Fibroblast of pulmonary artery (primary cell): ENCODE measurements at places on chromosomes 16 and 17.
A peak's percentile ranks its signal among the peaks of the same experiment; 100 is the strongest.

- DNase-seq: no peak
These were observed 232.3 kb upstream of the PMFBP1 start for GRCh38 chr16:72404299-72404698.

- DNase-seq: no peak
These were observed 2.1 kb upstream of the TM4SF5 start for GRCh38 chr17:4769628-4770027.

DNA sequence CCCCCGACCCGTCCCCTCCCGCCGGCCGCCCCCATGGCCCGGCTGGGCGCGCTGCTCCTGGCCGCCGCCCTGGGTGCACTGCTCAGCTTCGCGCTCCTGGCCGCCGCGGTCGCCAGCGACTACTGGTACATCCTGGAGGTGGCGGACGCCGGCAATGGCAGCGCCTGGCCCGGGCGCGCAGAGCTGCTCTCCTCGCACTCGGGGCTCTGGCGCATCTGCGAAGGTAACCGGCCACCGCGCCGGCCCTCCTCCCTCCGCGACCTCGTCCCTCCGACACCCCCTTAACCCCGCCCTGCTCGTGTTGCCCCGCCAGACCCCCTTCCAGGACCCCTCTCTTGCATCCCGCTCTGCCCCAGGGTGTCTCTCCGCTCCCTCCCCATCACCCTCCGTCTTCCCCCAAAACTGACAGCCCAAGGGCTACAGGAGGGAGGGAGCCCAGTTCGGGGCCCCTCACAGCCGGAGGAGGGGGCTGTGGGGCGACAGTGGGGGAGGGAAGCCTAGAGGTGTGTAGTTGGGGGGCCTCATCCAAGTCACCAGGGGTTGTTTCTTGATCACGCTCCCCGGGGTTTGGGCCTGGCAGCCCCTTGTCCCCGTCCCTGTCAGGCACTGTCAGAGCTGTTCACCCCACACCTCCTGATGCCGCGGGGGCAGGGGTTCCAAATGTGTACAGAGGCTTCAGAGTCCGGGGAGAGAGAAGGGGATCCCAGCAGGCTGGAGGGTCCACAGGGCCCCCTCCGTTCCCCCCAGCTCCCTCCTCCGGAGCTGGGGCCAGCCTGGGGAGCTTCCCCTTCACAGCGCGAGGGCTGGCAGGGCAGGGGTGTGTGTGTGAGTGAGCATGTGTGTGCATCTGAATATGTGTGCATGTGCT lies 794 bp downstream of the TMEM235 start:
- no peak for DNase-seq

DNA sequence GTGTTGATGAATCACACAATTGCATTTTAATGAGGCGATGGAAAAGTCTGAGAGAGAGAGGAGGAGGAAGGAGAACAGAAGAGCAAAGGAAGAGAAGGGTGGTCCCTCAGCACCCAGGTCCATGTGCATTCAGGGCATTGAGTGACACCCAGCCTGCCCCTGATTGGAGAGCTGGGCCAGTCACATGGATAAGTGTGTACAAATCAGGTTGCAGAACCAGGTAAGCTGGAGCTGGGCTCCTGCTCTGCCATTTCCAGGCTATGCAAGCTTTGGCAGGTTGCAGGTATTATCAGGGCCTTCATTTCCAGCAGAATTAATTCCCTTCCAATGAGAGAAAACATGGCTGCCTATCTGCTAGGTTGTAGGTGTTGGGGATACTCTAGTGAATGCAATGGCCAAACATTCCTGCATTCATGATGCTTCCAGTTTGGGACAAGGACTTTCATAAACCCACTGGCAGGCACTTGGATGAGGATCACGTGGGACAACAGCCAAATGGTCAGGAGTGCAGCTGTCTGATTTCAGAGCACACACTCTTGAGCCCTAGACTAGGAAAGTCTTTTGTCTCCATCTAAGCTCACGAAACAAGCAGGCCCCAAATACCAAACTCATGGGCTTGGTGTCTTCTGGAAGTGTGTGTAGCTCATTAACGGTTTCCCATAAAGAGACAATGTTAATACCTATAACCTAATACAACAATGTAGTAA lies 577.9 kb upstream of the CDH5 start:
- no peak for DNase-seq

DNA sequence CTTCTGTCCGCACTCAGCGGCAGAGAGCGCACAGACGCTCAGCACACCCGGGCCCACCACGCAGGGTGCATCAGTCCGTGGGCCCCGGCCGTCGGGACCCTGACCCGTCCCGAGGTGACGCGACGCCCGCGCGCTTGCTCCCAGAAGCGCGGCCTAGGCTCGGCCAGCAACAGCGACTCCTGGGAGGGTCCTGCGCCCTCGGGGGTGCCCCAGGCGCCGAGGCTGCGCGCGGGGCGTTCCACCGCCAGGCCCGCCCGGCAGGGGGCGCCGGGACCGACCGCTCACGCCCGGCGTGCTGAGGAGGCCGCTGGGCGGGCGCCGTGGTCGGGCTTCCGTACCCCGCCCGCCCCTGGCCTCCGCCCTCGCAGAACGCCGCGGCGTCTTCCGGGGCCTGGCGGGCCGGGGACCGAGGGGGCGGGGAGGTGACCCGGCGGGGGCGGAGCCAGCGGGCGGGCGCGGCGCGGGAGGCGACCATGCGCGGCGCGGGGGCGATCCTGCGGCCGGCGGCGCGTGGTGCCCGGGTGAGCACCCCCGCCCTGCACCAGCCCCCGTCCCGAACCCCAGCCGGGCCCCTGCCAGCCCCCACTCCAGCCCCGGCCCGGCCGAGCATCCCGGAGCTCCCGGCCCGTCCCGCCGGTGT lies at the start of gene CISD3:
Gene CISD3 (plus strand): TSS at position 456 of the 640 bp plus-strand sequence. CDS start 18 bp downstream, at position 474.
- peak; percentile 80 for DNase-seq

DNA sequence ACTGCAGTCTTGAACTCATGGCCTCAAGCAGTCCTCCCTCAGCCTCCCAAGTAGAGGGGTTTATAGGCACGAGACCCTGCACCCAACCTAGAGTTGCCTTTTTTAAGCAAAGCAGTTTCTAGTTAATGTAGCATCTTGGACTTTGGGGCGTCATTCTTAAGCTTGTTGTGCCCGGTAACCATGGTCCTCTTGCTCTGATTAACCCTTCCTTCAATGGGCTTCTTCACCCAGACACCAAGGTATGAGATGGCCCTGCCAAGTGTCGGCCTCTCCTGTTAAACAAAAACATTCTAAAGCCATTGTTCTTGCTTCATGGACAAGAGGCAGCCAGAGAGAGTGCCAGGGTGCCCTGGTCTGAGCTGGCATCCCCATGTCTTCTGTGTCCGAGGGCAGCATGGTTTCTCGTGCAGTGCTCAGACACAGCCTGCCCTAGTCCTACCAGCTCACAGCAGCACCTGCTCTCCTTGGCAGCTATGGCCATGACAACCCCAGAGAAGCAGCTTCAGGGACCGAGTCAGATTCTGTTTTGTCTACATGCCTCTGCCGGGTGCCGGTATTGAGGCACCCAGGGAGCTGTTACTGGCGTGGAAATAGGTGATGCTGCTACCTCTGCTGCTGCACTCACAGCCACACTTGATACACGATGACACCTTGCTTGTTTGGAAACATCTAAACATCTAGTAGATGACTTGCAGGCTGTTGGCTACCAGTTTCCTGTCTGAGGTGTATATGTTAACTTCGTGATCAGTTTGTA lies 3.3 kb downstream of the RPL13 start:
- DNase-seq: no peak

DNA sequence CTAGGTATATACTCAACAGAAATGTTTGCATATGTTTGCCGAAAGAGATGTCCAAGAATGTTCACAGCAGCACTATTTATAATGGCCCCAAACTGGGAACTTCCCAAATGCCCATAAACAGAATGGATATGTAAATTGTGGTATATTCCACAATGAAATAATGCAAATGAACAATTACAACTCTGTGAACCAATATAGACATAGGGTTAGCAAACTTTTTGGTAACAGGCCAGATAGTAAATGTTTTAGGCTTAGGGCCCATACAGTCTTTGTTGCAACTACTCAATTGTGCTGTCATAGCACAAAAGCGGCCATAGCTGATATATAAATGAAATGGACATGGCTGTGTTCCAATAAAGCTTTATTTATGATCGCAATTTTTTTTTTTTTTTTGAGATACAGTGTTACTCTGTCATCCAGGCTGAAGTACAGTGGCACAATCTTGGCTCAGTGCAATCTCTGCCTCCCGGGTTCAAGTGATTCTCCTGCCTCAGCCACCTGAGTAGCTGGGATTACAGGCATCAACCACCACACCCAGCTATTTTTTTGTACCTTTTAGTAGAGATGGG lies 16.5 kb downstream of the XYLT1 start:
- DNase-seq: no peak

DNA sequence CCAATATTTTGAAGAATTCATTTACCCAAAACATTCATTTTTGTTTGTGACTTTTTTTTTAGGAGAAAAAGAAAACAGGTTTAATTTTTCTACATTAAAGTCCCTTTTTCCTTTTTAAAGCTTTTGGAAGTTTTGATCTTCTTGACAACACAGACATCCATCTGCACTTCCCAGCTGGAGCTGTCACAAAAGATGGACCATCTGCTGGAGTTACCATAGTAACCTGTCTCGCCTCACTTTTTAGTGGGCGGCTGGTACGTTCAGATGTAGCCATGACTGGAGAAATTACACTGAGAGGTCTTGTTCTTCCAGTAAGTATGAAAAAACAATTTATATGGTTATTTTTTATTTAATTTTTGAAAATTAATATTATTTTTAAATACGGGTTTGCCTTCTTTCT lies 37.2 kb downstream of the SIAH1 start:
- no peak for DNase-seq

DNA sequence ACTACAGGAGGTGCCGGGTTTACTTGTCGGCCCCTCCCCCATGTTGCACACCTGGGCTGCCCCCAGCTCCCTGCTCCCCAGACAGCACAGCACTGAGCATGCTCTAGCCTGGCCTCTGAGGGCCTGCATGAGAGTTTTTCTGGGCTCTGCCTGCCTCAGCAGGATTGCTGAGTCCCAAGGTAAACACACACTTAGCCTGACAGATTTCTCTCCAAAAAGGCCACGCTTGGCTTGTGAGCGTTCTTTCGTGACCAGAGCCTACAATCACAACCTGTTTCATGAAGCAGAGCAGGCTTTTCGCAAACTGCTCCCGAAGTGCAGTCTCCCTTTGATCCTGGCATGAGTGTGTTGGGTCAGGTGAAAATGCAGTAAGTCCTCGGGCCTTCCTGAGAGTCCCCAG lies 9.8 kb upstream of the CD300E start:
- no peak for DNase-seq
